ENCODE measurements at places on chromosomes 6 and 20.

GRCh38 chr6:34272013-34272926, 23.5 kb upstream of the SMIM29 start:
- no peak for DNase-seq

DNA sequence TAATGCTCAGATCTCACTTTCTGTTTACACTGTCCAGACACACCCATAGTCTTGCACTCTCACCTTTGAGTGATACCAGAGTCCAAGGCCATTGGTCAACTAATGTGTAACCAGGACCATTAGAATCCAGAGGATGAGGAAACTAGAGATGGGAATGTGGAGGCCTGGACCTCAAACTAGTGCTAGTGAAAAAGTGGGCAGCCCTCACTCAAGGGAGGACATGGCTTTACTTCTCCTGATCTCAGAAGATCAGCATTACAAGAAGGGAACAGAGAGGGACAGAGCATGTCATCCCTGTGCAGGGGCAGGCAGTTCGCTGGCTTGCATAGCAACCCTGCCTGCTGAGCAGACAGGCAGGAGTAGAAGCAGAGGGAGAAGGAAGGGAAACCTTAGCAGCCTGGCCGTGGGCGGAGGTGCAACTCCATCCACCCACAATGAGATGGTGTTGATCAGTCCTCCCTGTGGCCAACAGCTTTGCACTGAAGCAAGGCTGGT, 22.6 kb upstream of the XRN2 start:
- DNase-seq: no peak

GRCh38 chr6:37570482-37571133, 70.9 kb upstream of the CCDC167 start:
- peak; percentile 77 for DNase-seq

DNA sequence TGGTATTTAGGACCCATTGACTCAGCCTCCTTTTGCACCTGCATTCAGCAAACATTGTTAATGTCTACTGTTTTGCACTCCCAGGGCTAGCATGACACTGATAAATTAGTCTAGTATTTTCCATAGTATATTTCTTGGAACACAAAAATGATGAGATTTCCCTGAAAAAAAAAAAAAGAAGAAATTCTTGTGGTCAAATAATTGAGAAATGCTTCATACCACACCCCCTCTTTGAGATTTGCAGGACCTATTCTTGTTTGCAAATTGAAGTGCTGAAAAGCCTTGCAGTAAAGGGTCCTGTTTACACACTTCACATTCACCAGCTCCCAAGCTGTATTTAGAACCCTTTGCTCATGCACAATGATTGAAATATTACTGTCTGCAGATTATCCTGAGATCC, 36.3 kb upstream of the CLIC5 start:
- no peak for DNase-seq

- DNase-seq: no peak
Measured at GRCh38 chr20:47487175-47487917, 14.3 kb upstream of the NCOA3 start.

DNA sequence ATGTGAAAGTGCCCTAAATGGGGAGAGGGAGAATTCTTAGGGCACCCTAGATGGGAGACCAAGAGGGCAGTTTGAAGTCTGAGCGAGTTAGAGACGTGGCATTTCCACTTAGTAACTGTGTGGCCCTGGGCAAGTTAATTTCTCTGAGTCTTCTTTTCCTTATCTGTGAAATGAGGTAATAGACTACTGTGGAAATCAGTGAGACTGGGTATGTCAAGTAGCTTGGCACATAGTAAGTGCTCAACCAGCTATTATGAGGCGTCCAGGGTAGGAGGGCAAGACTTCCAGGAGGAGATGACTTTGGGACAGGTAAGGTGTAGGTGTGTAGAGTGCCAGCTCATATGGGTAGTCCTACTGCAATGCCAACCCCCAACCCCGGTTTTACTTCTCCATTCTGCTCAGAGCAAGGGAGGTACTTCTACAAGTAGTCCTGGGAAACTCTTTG, 770 bp downstream of the KIF3B start:
- no peak for DNase-seq

DNA sequence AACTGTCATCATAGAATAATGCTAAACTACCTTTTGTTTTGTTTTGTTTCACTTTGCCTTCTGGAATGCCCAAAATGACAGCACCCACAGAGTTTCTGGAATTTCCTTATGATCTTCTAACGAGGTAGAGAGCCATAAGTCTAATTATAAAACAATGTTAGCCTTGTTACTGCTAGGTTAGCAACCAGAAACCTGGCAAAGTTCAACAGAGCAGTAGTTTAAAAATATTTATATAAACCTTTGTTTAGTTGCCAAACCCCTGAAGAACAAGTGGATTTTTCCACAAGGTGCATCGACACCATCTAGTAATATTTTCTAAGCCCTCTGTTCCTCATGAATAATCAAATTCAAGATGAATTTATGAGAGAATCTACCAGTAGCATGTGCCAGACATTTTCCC, 27.6 kb upstream of the IPCEF1 start:
- no peak for DNase-seq

- DNase-seq: no peak
Measured at GRCh38 chr6:169326067-169326799, 72.6 kb upstream of the THBS2 start.

DNA sequence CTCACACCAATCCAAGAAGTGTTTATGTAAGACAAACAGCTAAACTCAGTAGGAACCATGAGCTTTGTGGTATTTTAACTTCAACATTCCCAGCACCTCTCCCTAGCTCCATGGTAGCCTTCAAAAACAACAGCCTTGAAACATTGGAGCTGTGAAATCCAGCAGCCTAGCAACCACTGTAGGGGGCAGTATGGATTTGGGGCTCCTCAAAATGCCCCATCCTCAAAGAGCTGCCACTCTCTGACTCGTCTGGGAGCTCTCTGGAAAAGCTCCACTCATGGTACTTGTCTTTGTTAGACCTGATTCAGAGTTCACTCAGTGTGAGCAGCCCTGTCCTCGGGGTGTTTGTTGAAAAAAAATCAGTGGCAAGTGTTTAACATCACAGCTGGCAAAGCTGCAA, 82.9 kb downstream of the KIF6 start:
- DNase-seq: no peak

DNA sequence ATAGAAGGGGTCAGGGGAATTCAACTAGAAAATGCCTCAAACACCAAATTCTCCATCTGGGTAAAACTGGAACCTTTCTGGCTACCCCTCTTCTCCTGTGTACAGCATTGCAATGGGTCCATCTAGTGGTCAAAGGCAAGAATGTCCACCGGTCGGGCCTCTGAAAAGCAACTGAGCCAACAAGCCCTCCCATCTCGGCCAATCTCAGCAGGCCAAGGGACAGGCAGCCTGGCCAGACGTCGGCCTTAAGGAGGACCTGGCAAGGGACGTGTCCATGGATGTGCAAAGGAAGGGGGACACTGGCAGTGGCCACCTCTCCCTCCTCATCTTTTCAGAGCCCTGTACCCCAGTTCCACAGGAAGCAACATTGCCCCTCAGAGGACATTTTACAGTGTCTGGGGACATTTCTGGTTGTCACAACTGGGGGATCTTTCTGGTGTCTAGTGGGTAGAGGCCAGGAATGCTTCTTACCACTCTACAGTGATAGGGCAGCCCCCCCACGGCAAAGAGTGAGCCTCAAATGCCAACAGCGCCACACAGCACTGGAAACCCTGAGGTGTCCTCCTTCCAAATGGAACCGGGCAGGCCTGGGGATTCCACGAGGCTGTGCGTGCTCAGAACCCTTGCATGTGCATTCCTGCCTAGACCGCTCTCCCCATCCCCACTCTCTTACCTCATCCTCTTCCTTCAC, 99.8 kb upstream of the FOXA2 start:
- DNase-seq: no peak

GRCh38 chr6:52595796-52596130, 18.9 kb upstream of the TRAM2 start:
- no peak for DNase-seq

- no peak for DNase-seq
Measured at GRCh38 chr6:42791706-42792320, 10.0 kb downstream of the BICRAL start.

- DNase-seq: no peak
Measured at GRCh38 chr6:131183427-131184095, 48.3 kb downstream of the AKAP7 start.

DNA sequence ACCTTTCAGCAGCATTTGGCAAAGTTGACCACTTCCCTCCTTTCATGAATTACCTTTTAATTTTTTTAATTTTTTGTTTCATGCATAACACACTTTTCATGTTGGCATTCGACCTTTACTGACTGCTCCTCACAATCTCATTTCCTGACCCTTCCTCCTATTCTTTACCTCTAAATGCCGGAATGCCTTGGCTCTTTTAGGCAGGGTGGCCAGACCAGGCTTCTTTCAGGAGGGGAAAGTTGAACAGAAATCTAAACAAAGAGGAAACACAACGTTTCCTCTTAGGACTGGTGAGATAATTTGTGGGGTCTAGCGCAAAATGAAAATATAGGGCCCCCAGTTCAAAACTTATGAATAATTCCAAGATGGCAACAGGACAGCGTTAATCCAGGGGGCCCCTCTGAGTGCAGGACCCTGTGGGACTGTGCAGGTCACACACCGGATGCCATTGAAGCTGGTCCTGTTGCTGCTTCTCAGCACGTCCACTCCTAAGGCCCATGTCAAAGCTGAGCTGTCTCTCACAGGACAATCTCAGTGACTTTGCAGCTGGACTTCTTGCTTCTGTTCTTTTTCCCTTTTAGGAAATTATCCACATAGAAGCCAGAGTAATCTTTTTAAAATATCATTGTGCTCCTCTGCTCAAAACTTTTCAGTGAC, 313.8 kb downstream of the HDGFL1 start:
- no peak for DNase-seq

GRCh38 chr6:129597023-129597713, 112.8 kb downstream of the ARHGAP18 start:
- DNase-seq: no peak

DNA sequence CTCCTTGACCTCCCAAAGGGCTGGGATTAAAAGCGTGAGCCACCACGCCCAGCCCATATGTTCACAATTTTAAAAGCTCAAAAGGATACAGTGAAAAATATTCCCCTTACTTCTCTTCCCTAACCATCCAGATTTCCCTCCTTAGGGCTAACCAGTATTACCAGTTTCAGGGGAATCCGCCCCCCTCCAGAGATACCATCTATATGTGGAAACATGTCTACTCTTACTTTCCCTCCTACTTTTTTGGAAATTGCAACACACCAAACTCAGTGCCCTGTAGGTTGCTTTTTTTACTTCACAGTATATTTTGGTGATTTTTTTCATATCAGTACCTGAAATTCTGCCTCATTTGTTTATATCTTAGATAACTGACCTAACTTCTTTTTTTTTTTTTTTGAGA, 6.9 kb upstream of the RPL10A start:
- no peak for DNase-seq

- DNase-seq: no peak
Measured at GRCh38 chr6:110359556-110359955, 1.4 kb upstream of the METTL24 start.

DNA sequence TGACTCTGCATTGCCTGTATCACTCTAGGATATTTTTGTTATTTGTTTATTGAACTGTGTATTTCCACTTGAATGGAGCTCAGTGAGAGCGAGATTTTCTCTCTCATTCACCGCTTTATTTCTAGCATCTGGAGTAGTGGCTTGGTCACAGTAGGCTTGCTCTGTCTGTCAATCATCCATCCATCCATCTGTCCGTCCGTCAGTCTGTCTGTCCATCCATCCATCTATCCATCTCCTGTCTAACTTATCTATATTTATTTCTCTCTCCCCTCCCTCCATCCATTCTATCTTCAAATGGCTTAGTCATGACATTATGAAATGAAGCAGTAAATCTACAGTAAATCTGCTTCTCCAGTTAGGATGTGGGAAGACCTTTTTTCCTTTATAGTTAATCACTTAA, 94.6 kb downstream of the TIAM2 start:
- DNase-seq: no peak

- DNase-seq: no peak
Measured at GRCh38 chr6:5093231-5094015, 8.3 kb downstream of the PPP1R3G start.

GRCh38 chr20:11936157-11936556, 18.5 kb downstream of the BTBD3 start:
- DNase-seq: no peak

GRCh38 chr6:135796643-135797305, 54.7 kb upstream of the PDE7B start:
- peak; percentile 36 for DNase-seq

GRCh38 chr6:96816301-96816817, 20.9 kb downstream of the GPR63 start:
- DNase-seq: no peak

DNA sequence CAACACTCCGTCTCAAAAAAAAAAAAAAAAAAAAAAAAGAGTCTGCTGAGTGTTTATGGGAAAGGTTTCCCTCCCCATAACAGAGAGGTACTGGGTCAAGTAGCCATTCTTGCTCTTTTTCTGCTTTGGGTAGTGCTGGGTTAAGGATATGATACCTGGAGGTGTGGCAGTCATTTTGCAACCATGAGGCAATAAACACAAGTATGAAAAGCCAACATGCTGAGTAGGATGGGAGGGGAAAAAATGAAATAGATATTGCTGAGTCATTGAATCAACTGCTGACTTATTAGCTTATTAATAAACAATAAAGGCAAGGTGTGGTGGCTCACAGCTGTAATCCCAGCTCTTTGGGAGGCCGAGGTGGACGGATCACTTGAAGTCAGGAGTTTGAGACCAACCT, 2.3 kb upstream of the TOMM34 start:
- DNase-seq: no peak

GRCh38 chr20:34345402-34345736, 17.7 kb upstream of the ITCH start:
- no peak for DNase-seq

GRCh38 chr6:168320634-168321033, 1.1 kb upstream of the DACT2 start:
- no peak for DNase-seq

DNA sequence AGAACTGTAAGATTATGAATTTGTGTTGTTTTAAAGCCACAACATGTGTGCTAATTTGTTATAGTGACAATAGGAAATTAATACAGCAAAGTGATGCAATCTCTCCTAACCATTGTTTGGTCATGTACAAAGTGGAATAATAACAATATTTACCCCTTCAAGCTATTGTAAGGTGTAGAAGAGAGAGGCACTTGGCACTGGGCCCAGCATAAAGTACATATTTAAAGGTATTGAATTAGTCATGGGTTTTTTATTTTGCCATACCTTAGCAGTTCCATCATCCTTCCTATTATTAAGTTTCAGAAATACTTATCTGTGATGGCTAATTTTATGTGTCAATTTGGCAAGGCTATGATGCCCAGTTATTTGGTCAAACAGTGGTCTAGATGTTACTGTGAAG, 322.4 kb upstream of the TSHZ2 start:
- DNase-seq: no peak

DNA sequence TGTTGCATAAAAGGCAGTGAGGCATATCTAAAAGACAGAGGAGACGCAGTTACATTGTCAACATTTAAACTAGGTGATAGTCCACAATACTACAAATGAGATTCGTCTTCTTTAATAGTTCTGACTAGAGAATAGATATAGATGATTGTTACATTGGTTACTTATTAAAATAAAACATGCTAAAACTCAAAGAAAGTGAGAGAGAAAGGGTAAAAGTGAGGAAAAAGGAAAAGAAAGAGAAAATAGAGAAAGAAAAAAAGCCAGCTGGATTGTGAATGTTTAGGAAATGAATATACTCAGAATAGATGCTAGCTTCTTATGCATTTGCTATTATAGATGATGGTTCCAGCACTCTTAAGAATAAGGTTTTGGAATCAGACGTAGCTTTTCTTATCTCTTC, 27.7 kb upstream of the FAM162B start:
- DNase-seq: no peak

Measured in NCI-H524 treated with DMSO at 0.1 percent for 48 hours (cell line).